NCI-H1930 (cell line): ENCODE measurements at places on chromosomes 1 and 21.

GRCh38 chr1:866095-866494 lies 57.6 kb upstream of the SAMD11 start:
- no peak for DNase-seq

DNA sequence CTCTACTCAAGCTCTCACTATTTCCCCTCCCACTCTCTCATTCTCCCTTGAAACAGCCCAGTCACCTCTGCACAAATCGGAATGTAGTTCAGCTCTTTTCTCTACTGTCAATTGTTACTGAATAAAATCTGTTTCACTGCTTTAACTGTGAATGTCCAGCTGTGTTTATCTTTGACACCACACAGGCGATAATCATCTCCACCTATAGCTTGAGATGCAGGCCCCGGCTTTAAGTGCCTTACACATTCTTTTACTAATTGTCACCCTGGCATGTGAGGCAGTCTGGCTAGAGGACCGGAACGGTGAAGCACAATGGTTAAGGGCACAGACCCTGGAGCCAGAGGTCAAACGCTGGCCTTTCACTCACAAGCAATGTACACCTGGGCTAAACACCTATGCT lies 122.8 kb upstream of the C8B start:
- DNase-seq, result no peak

GRCh38 chr1:181083842-181084605 lies 4.5 kb upstream of the IER5 start:
- no peak for DNase-seq

DNA sequence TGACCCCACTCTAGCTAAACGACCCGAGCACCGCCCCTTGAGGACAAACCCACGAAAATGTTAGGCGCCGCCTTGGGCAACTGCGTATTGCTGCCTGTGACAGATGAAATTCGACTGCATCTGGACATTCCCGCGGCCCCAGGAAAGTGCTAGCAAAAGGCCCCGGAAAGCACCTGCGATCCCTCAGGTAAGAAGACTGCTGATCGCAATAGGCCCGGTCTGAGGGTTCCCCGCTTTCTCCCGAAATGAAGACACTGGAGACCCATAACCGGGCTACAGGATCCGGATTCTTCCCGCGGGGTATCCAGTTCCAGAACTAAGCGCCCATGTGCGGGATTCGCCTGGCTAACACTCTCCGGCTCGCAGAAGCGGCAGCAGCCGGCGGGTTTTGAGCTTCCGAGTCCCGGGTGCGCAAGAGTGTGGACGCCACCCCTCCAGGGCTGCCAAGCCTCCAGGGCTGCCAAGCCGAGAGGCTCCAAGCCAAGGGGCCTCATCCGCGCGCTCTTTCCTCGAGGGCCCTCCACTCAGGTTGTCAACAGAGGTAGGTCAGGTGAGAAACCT lies 157.9 kb upstream of the NBPF11 start:
- DNase-seq, result no peak

DNA sequence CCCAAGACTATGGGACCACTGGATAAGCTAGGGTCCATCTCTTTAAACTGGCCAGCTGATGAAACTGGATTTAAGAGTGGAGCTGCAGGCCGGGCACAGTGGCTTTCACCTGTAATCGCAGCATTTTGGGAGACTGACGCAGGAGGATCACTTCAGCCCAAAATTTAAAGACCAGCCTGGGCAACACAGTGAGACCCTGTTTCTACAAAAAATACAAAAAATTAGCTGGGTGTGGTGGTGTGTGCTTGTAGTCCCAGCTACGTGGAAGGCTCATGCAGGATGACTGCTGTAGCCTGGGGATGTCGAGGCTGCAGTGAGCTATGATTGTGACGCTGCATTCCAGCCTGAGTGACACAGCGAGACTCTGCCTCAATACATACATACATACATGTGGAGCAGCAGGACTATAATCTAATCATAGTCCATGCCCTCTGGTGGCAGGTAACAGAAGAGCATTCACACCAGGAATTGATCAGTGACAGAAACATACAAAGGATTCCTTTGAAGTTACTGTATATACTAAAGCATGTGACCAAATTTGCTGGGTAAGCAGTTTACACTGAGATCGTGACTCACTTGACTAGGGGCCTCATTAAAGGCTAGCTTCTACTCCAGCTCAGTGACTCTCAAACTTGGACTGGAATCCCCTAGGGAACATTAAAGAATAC lies 101.5 kb upstream of the SLFNL1 start:
- peak; percentile 2 for DNase-seq

- no peak for DNase-seq
These were observed 2.0 kb upstream of the NCMAP start for GRCh38 chr1:24553931-24554330.
